ENCODE measurements at places on chromosomes 7 and 10. TPM values are rescaled to one million over a fixed set of nuclear protein-coding genes. Genes with fewer than 3 reads are reported as not detected.

DNA sequence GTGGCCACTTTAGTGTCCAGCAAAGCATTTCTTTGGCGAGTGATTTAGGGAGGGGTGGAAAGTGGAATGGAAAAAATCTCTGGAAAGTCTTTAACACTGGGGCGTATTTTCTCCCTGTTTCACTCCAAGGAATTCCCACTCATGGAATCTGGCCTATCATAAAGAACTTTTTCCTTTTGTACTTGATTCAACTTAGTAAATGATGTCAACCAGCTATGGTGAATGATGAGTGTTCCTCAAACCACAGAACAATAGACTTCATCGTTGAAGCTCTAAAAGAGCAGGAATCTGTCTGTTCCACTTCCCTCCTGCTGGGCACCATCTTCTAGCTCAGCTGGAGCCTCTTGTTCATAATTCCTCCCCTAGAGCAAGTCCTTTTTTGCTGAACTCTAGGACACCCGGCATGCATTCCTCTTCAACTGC is 66.5 kb downstream of the EPDR1 start:
- H3K4me1 ChIP-seq: no peaks in the 10 kb centered on the region
- H3K27me3 ChIP-seq: no peaks in the 10 kb centered on the region
- no peak overlapping the region for H3K27ac ChIP-seq

DNA sequence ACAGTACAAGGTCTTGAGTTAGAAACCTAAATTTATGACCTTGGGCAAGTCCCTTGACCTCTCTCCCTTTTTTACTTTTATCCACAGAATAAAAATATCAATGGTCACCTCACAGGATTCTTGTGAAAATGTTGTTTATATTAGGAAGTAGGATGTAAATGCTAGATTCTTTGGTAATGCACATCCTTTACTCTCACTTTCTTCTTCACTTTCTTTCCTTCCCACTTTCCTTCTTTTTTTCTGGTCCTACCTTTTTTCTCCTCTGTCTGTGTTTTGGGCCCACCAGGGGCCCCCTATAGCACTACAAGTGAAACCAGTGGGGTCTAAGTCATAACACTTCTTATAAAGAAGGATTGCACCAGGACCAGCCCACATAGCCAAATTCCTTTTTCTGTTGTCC is 12.1 kb downstream of the RPEL1 start:
- H3K4me3 ChIP-seq: no peak overlapping the region
- no peaks in the 10 kb centered on the region for H3K36me3 ChIP-seq
- no peak overlapping the region for H3K27ac ChIP-seq
- H3K4me1 ChIP-seq: no peaks in the 10 kb centered on the region
- DNase-seq: no peak

- no peak overlapping the region for H3K4me3 ChIP-seq
- no peaks in the 10 kb centered on the region for H3K36me3 ChIP-seq
- H3K27ac ChIP-seq: peak overlapping the region; percentile 52
- DNase-seq: peak; percentile 91
Measured at GRCh38 chr10:5291501-5292195, 73.1 kb upstream of the UCN3 start.

DNA sequence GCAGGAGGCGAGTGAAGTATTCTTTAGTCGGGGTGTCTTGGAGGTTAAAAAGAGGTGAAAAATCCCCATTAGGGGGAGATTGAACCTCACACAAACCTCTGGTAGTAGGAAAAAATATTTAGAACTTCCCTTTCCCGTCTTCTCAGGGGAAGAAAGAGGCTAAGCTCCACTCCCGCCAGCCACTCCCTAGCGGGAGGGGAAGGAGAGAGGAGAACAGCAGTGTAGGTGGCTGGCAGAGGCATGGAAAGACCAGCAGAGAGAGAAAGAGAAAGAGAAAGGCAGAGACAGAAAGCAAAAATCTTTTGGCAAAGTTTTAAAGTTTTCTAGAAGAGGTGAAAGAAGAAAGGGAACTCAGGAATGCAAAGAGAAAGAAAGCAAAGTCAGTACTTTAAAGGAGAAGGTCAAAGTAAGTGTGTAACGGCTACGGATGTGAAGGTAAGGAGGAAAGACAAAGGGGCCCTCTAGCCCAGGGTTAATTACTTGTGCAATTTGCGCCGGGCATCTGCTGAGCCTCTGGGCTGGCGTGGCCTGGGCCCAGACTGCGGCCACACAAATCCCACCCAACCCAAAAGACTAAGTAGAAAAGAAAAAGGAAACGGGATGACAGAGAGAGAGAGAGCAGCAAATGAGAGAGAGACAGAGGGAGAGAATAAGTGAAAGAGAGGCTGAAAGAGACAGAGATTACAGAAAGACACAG is 72.3 kb upstream of the ZNF746 start:
- no peak overlapping the region for H3K4me3 ChIP-seq
- no peaks in the 10 kb centered on the region for H3K4me1 ChIP-seq
- no peak overlapping the region for H3K27ac ChIP-seq
- no peaks in the 10 kb centered on the region for H3K27me3 ChIP-seq

- H3K27me3 ChIP-seq: no peaks in the 10 kb centered on the region
- no peak overlapping the region for H3K27ac ChIP-seq
- no peaks in the 10 kb centered on the region for H3K36me3 ChIP-seq
- no peak overlapping the region for H3K4me3 ChIP-seq
Measured at GRCh38 chr7:54326592-54327167, 215.5 kb upstream of the VSTM2A start.

DNA sequence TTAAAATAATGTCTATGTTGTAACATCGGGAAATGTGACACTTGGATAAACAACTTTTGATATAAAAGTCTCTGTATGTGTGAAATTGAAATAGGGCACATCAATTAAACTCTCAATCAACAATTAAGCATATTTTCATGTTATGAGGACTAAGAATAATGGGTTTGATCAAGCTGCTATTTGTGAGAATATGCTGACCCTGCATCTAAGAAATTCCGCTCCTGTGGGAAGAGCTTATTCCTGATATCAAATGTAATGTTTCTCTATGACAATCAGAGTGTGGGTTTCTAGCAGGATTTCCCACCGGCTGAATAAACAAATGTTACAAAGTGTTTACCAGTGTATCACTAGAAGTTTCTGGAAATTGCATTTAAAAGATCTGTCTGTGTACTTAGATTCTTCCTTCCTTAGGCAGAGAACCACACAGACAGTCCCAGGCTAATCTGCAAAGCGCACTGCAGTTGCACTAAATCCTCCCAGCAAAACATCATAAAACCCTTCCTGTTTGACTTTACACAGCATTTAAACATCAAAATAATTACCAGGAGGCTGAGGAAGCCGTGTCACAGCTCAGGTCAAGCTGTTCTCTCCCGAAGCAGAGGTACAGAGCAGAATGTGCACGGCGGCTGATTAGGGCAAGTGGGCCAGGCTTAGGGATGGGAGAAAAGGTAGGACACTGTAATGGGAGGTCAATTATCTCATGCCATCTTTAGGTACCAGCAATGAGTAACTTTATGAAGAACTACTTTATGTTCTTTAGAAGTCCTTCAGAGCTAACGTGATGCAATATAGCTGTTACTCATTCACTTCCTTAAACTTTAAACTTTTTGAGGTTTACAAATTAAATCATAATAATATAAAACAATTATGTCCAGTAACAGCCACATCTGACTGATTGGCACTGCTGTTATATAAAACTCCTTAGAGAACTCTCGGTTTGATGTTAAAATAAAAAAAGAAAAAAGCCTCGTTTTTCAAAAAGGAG is 109.1 kb upstream of the CTTNBP2 start:
- no peak overlapping the region for H3K4me3 ChIP-seq
- no peak for DNase-seq
- H3K27ac ChIP-seq: no peak overlapping the region
- H3K36me3 ChIP-seq: no peaks in the 10 kb centered on the region

GRCh38 chr10:87640043-87640442 is 19.6 kb upstream of the PAPSS2 start:
- no peak for DNase-seq
- peaks cover 5% of the 10 kb centered on the region for H3K4me1 ChIP-seq
- no peak overlapping the region for H3K4me3 ChIP-seq
- no peak overlapping the region for H3K27ac ChIP-seq
- H3K27me3 ChIP-seq: no peaks in the 10 kb centered on the region
- H3K36me3 ChIP-seq: no peaks in the 10 kb centered on the region

- no peaks in the 10 kb centered on the region for H3K4me1 ChIP-seq
- no peaks in the 10 kb centered on the region for H3K27me3 ChIP-seq
- H3K27ac ChIP-seq: no peak overlapping the region
- H3K36me3 ChIP-seq: no peaks in the 10 kb centered on the region
- DNase-seq: no peak
Measured at GRCh38 chr7:113519472-113519871, 399.3 kb downstream of the PPP1R3A start.

The CCAR1 gene
- total RNA-seq: 24.9 TPM

The SUN3 gene
- not detected for total RNA-seq

The PAX4 gene
- not detected for total RNA-seq

Measured in fibroblast of lung (primary cell).